ENCODE measurements at places on chromosomes 7 and 10.

GRCh38 chr10:120460186-120460585 is 3.2 kb downstream of the PLPP4 start:
- DNase-seq, result no peak
- H3K4me3 ChIP-seq, result no peak overlapping the region
- no peaks in the 10 kb centered on the region for H3K36me3 ChIP-seq
- peaks cover 18% of the 10 kb centered on the region for H3K4me1 ChIP-seq
- no peak overlapping the region for H3K27ac ChIP-seq
- peaks cover 63% of the 10 kb centered on the region for H3K27me3 ChIP-seq

GRCh38 chr7:56026538-56026937 is 24.7 kb downstream of the PSPH start:
- no peak for DNase-seq
- H3K4me1 ChIP-seq, result peaks cover 2% of the 10 kb centered on the region
- peak overlapping the region; percentile 56 for H3K27ac ChIP-seq
- no peaks in the 10 kb centered on the region for H3K27me3 ChIP-seq
- H3K36me3 ChIP-seq, result peaks cover 17% of the 10 kb centered on the region

GRCh38 chr7:42945821-42946626 is 13.8 kb downstream of the MRPL32 start:
- H3K4me3 ChIP-seq, result no peak overlapping the region
- no peaks in the 10 kb centered on the region for H3K27me3 ChIP-seq
- H3K4me1 ChIP-seq, result no peaks in the 10 kb centered on the region
- no peak for DNase-seq
- no peaks in the 10 kb centered on the region for H3K36me3 ChIP-seq

- DNase-seq, result no peak
- H3K27me3 ChIP-seq, result no peaks in the 10 kb centered on the region
- H3K27ac ChIP-seq, result no peak overlapping the region
- peaks cover 18% of the 10 kb centered on the region for H3K4me1 ChIP-seq
- H3K4me3 ChIP-seq, result no peak overlapping the region
- peaks cover 3% of the 10 kb centered on the region for H3K36me3 ChIP-seq
These were observed 121.7 kb downstream of the C7orf25 start for GRCh38 chr7:42790196-42790595.

DNA sequence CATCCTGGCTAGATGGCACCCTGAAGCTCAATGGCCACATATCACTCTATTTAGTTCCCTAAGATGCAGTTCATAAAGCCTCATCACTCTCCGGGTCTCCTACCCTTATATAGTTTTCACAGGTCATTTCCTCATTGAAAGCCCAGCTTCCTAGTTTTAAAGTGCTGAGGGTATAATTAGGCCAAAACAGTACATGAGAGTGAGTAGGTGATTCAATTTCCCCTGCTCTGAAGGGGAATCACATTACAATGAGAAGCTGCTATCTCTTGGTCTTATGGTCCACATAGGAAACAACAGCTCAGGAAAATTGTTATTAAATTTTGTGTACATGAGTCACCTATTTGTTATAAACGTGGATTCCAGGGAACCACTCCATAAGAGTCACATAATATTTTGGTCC is 162.0 kb downstream of the SEMA3E start:
- no peaks in the 10 kb centered on the region for H3K27me3 ChIP-seq
- H3K4me1 ChIP-seq, result peaks cover 4% of the 10 kb centered on the region
- no peak for DNase-seq
- no peaks in the 10 kb centered on the region for H3K36me3 ChIP-seq
- no peak overlapping the region for H3K4me3 ChIP-seq

GRCh38 chr10:6321880-6322279 is 119.1 kb downstream of the PFKFB3 start:
- peaks cover 5% of the 10 kb centered on the region for H3K27me3 ChIP-seq
- DNase-seq, result no peak
- no peak overlapping the region for H3K4me3 ChIP-seq
- peaks cover 2% of the 10 kb centered on the region for H3K36me3 ChIP-seq
- H3K4me1 ChIP-seq, result no peaks in the 10 kb centered on the region
- no peak overlapping the region for H3K27ac ChIP-seq

- H3K27ac ChIP-seq, result peak overlapping the region; percentile 95
- no peak overlapping the region for H3K4me3 ChIP-seq
- H3K36me3 ChIP-seq, result peaks cover 21% of the 10 kb centered on the region
- H3K4me1 ChIP-seq, result peaks cover 24% of the 10 kb centered on the region
- DNase-seq, result no peak
These were observed 1.3 kb upstream of the GET4 start for GRCh38 chr7:875051-875450.

DNA sequence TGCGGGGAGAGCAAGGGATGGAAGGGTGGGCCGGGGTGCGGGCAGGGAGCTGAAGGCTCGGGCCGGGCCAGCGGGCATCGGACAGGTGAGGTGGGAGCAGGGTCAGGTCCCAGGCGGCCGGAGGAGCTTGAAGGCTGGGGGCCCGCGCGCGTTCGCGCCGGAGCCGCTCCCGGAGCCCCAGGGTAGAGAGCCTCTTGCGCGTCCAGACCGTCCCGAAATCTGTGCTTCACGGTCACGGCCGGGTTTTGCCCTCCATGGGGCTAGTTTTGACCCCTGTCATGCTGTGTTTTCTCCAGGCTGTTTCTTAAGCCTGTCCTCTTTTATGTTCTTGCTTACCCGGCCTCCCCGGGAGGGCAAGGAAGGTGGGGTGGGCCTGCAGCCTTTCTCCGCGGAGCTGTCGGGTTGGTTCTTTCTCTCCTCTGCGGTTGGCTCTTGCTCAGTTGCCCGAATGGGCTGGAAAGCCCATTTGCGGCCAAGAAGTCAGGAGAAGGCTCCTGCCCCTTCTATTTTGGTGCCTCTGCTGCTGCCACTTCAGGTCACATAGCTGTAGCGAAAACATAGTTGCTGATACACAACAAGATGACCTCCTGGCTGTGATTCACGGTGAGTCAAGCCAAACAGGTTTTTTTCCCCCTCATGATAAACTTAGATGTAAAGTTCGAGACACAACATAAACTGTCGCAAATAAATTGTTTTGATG is 650 bp downstream of the UBE2D1 start:
- DNase-seq, result no peak
- H3K4me3 ChIP-seq, result peak overlapping the region; percentile 90
- H3K36me3 ChIP-seq, result peaks cover 2% of the 10 kb centered on the region
- H3K27me3 ChIP-seq, result peaks cover 6% of the 10 kb centered on the region
- H3K4me1 ChIP-seq, result peaks cover 20% of the 10 kb centered on the region

GRCh38 chr7:82823073-82823472 is 339.6 kb downstream of the PCLO start:
- H3K4me1 ChIP-seq, result no peaks in the 10 kb centered on the region
- no peak overlapping the region for H3K27ac ChIP-seq
- H3K4me3 ChIP-seq, result no peak overlapping the region
- DNase-seq, result no peak
- no peaks in the 10 kb centered on the region for H3K27me3 ChIP-seq
- no peaks in the 10 kb centered on the region for H3K36me3 ChIP-seq

- H3K4me3 ChIP-seq, result no peak overlapping the region
- H3K4me1 ChIP-seq, result peaks cover 2% of the 10 kb centered on the region
- H3K27me3 ChIP-seq, result no peaks in the 10 kb centered on the region
- no peak for DNase-seq
These were observed 6.4 kb upstream of the MSS51 start for GRCh38 chr10:73439605-73440312.

- no peaks in the 10 kb centered on the region for H3K36me3 ChIP-seq
- DNase-seq, result no peak
- peaks cover 4% of the 10 kb centered on the region for H3K27me3 ChIP-seq
These were observed 194.2 kb downstream of the SNX13 start for GRCh38 chr7:17746020-17746530.

DNA sequence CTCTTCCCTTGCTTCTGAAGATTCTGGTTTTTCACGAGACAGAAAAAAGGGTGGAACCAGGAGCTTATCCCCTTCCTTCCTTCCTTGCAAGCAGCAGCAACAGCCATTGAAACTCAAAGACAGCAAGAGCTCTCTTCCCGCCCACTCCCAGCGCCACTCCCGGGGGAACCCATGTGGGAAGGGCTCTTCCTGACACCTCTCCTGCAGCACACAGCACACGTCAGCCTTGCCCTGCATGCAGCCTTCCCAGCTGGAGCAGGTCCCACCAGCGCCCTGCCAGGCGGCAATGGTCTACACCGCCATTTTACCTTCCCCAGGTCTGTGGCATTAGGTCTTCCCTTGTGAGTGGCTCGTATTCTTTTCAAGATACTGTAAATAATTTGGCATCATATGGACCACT is 161.8 kb downstream of the MGMT start:
- peaks cover 6% of the 10 kb centered on the region for H3K36me3 ChIP-seq
- peaks cover 9% of the 10 kb centered on the region for H3K4me1 ChIP-seq
- DNase-seq, result no peak
- no peaks in the 10 kb centered on the region for H3K27me3 ChIP-seq
- no peak overlapping the region for H3K4me3 ChIP-seq

DNA sequence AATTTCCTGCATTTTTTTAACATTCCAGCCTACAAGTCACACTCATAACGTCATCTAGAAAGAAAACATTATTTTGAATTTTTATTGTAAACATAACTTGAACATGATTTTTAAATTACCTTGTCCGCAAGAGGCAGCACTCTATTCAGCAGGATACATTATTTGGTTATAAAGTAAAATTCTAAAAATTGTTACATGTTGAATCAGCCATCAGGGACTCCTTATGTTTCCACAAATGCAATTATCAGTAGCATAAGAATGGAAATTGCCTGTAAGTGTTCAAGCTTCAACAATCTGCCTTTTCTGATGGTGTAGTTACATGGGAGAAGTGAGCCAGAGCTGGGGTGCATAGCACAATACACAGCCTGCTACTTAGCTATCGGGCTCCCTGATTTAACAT is 97.5 kb downstream of the ZNF365 start:
- H3K36me3 ChIP-seq, result no peaks in the 10 kb centered on the region
- no peak overlapping the region for H3K4me3 ChIP-seq
- no peak for DNase-seq

- no peaks in the 10 kb centered on the region for H3K27me3 ChIP-seq
- H3K4me3 ChIP-seq, result peak overlapping the region; percentile 87
- peak overlapping the region; percentile 98 for H3K27ac ChIP-seq
These were observed 1.1 kb downstream of the REEP3 start for GRCh38 chr10:63522277-63522687.

All from mesothelial cell of epicardium (in vitro differentiated cells).